ENCODE measurements at places on chromosomes 11 and 22.

DNA sequence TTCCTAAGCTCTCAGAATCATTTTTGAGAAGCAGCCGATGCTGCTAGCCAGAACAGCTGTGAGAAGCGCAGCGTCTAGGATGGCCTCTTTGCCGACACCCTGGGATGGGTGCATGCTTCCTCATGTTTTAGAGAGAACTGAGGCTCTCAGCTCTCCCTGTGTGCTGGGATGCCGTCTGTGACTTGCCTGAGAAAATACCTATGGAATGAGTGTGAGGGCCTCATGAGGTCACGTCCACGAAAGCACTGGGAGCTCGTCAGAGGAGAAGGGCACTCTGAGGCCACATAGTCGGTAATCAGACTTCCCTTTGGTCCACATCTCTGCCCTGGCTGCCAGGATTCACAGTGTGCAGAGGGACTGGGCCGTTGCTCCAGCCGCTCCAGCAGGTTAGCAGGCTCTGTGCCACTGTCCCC lies 54.7 kb downstream of the MICAL3 start:
- DNase-seq: peak; percentile 78

DNA sequence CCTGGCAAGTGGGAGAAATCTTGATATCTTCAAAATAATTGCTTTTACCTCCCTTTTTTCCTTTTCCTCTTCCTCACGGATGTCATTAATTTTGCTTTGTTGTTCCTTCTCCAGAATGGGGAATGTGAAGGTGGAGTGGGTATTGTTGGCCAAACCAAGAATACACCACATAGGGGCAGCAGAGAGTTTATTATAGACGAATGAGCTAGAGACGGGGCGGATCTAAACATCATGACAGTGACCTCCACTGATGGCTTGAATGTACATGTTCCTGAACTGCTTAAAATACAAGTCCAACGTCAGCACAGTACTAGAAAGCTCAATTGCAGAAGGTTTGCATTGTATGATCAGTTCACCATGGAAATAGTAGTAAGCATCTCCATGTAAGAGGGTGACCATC lies 122.3 kb upstream of the SNX19 start:
- DNase-seq: no peak

GRCh38 chr11:123546515-123546914 lies 107.9 kb downstream of the SCN3B start:
- no peak for DNase-seq

- DNase-seq: no peak
These were observed 241.3 kb upstream of the NCAM1 start for GRCh38 chr11:112719736-112720525.

GRCh38 chr11:121741351-121741760 lies 288.6 kb upstream of the SORL1-AS1 start:
- DNase-seq: no peak

DNA sequence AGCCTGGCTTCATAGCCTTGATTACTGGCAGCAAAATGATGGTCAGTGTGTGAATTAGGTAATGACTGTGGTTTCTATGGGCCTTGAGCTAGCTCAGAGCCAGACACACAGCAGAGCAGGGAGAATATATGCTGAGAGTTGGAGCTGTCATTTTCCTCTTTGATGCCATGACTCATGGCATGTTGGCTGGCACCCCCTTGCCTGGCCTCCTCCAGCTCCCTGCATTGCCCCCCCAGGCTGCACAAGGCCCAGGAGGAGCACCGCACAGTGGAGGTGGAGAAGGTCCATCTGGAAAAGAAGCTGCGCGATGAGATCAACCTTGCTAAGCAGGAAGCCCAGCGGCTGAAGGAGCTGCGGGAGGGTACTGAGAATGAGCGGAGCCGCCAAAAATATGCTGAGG lies 20.3 kb upstream of the RRM1 start:
- no peak for DNase-seq

DNA sequence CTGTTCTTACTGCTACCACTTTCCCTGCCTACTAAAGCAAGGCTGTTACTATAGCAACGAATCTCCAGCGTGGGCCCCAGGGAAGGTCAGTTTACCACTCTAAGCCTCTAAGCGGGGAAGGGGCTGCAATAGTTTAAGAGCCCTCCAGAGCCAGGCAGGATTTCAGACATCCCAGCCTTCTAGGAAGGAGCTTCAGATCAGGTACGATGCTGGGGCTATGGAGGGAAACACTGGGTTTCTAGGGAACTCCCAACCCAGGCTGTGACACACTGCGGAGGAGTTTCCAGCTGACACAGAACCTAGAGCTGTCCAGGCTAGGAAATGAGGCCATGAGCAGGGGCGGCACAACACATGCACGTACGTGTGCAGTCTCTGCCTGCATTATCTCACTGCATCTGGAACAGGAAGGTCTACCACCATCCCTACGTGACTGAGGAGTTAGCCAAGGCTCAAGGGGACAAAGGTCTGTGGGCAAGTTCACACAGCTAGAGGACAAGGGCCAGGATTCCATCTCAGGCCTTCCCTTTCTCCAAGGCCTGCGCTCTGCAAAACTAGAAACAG lies 20.4 kb downstream of the HPS4 start:
- no peak for DNase-seq

- peak; percentile 69 for DNase-seq
These were observed 22.3 kb downstream of the VPS37C start for GRCh38 chr11:61138935-61139334.

- DNase-seq: no peak
These were observed 1298.0 kb upstream of the RAG2 start for GRCh38 chr11:37896016-37896415.

- peak; percentile 68 for DNase-seq
These were observed 483.6 kb downstream of the MN1 start for GRCh38 chr22:27317971-27318428.

- no peak for DNase-seq
These were observed at the start of gene PLAAT3 for GRCh38 chr11:63614136-63614671. Gene PLAAT3, minus strand, starts transcription at chr11:63614433. Its CDS starts 419 bp downstream, at chr11:63614014.

- no peak for DNase-seq
These were observed 456.2 kb downstream of the BRD1 start for GRCh38 chr22:49371325-49372110.

GRCh38 chr11:33478111-33478573 lies 221.0 kb downstream of the HIPK3 start:
- no peak for DNase-seq

GRCh38 chr11:61983419-61983818 lies 16.0 kb upstream of the FTH1 start:
- DNase-seq: no peak

- DNase-seq: peak; percentile 20
These were observed 3.6 kb downstream of the SEPTIN5 start for GRCh38 chr22:19717691-19718455.

- no peak for DNase-seq
These were observed 70.1 kb downstream of the ARL14EP start for GRCh38 chr11:30393012-30393411.

GRCh38 chr11:1300121-1300520 lies 9.3 kb downstream of the TOLLIP start:
- no peak for DNase-seq

GRCh38 chr11:101299210-101299609 lies 169.6 kb upstream of the PGR start:
- no peak for DNase-seq

DNA sequence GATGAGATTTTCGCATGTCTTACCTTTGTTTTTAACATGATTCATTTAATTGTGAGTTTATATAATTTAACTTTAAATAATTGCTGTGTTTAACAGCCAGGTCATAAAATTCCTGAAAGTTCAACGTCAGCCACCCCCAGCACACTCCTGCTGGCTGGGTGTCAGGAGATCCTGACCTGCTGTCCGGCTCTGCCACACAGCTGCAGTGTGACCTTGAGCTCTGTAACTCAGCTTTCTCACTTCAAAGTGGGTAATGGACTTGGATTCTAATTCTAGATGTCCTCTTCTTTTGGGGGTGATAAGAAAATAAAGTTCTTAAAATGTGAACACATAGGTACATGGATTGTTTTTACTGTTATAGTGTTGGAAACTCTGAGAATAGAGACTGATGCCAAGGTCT lies 10.9 kb downstream of the VPS26B start:
- no peak for DNase-seq

All from fibroblast of skin of left biceps (primary cell).